A549 treated with ZK216348 at 1 μM for 4 hours (cell line): ENCODE measurements at places on chromosomes 5 and 9. TPM values are rescaled to one million over a fixed set of nuclear protein-coding genes. Genes with fewer than 3 reads are reported as not detected.

EGFLAM gene
- 0.26 TPM in 1 of 5 replicates, not detected in the others for total RNA-seq

NMUR2 gene
- total RNA-seq: 0.11 to 0.13 TPM (median 0.11 TPM) in 4 of 5 replicates, not detected in the other

NEUROG1 gene
- total RNA-seq: not detected in 5 replicates

MELK gene
- 62.8 to 89.4 TPM (median 75.8 TPM) in 5 replicates for total RNA-seq

CDKN2B-AS1 gene
- total RNA-seq: not detected in 5 replicates
